ENCODE measurements at places on chromosomes 2 and 18.

DNA sequence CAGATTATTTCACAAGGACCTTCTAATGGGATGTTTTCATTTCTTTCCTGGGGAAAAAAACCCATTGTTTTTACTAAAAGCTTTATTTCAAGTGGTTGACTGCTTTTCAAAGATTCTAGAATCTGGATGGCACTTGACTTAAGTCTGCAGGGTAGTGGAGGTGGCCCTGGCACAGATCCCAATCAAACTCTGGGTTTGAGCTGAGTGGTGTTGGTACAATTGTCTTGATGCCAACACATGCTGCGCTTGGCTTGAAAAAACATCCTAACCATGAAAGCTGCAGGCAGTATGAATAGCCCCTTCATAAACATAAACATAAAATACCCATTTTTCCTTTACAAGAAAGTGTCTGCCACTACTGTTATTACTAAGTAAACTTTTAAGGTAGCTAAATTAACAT, 3.6 kb downstream of the PAPOLG start:
- DNase-seq: no peak

DNA sequence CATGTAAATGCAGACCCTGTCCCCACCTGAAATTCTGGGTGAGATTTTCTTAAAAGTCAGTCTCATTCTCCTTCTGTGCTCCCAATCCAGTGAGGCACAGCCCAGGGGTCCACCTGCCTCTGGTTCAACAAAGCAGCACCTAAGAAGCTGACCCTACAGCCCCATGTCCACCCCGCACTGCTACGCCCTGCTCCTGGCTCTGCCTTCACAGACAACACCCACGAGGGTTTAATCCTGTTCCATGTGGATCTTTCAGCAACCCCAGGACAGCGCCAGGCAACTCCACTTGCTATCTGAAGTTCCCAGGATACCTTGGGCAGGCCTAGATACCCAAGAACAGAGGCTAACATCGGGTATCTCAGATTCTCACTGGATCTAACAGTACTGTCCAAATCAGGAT, 44.9 kb downstream of the HDLBP start:
- no peak for DNase-seq

DNA sequence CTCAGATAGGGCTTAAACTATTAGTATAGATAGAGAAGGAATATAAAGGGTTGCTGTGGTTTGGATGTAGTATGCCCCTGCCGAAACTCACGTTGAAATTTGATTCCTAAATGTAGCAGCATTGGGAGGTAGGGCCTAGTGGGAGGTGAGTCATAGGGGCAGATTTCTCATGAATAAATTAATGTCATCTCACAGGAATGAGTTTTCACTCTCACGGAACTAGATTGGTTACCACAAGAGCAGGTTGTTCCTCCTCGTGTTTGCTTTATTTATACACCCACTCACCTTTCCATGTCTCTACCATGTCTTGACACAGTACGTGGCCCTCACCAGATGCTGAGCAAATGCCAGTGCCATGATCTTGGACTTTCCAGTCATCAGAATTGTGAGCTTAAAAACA, 218.2 kb downstream of the RBM43 start:
- DNase-seq: no peak

- no peak for DNase-seq
Measured at GRCh38 chr2:164697688-164698461, 76.6 kb upstream of the GRB14 start.

- no peak for DNase-seq
Measured at GRCh38 chr2:207107551-207107950, 58.2 kb downstream of the KLF7 start.

GRCh38 chr2:85854166-85854509, 34.7 kb downstream of the ST3GAL5 start:
- DNase-seq: no peak

- no peak for DNase-seq
Measured at GRCh38 chr2:150789376-150789905, 302.0 kb upstream of the RND3 start.

DNA sequence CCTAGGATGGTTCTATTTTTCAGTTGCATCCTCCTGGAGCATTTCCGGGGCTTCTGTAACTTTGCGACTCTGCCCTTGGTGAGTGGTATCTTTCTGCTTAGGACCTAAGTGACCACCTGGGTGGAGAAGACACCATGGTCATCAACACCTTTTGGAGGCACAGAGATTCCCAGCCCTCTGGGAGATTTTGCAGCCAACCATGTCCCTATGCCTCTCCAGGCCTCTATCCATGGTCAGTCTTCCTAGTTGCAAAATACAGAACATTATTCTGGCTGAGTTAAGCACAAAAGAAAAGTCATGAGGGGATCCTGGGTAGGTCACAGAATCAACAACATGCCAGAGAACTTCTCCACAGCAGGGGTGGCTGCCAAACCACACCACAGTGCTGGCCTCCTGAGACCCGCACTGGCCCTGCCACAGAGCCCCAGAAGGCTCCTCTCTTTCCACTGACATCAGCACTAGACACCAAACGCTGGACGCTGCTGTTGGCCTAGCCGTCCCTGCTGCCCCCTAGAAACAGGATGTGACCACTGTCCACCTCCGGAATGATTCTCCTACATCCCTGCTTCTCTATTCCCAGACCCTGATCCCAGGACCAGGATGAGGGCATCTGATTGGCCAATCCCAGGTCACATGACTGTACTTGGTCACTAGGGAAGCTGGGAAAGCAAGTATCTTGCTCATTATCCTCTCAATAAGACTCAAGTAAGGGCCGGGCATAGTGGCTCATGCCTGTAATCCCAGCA, 47.7 kb downstream of the SMAD7 start:
- DNase-seq: no peak

GRCh38 chr2:96239091-96239490, 26.7 kb downstream of the TMEM127 start:
- DNase-seq: no peak

Data from activated T-cell treated with anti-CD3 and anti-CD28 coated beads for 48 hours (primary cell).